Fibroblast of skin of left quadriceps (primary cell): ENCODE measurements at places on chromosomes 11 and 22.

DNA sequence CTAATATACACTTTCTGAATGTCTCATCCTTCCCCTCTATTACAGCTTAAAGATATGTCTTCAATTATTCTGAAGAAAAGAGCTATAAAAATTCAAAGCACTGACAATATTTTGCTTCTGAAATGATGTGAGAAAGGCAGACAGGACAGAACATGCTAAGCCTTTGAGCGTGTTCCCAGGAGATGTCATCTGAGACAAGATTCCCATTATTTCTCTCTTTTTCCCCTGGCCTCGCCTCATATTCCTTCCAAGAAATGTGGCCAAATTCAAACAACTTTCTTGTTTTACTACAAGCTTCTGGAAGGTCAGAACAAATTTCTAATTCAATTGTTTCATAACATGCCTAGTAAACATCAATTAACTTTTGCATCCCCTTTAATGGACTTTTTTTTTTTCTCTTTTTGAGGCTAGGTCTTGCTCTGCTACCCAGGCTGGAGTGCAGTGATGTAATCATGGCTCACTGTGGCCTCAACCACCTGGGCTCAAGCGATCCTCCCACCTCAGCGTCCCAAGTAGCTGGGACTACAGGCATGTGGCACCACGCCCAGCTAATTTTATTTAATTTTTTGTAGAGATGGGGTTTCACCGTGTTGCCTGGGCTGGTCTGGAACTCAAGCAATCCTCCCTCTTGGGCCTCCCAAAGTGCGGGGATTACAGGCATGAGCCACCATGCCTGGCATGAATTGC is 37.1 kb upstream of the NFRKB start:
- DNase-seq, result no peak

- DNase-seq, result no peak
Observed at GRCh38 chr11:98358551-98358950, 662.2 kb upstream of the CNTN5 start.

GRCh38 chr22:50531962-50532674 is 2.3 kb upstream of the TYMP start:
- DNase-seq, result no peak

DNA sequence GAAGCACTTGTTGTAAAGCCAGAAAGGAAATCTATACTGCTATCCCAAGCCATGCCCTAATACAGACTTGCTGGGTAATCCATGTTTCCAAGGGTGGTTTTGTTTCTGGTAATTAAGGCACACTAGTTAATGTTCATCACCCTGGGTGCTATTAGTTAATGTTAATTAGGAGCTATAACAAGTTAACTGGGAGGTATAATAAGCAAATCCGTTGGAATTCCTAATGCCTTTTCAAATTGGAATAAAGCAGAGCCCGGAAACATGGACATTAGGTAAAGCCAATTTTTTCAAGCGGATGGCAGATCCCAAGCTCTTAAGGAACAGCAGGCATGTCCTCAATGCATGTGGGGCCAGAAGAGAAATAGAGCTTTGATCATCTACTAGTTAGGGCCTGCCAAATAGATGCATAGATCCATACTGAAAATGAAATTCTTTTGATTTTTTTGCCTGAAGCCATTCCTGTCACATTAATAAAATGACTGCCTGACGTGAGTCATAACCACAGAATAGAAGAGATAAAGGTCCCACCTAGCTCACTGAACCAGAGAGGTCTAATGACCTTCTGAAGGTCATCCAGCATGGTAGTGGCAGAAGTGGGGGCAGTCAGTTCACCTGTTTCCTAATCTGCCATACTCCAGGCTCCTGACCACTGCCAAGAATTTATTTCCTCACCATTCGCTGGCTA is 28.5 kb upstream of the CCDC34 start:
- no peak for DNase-seq

GRCh38 chr11:68780829-68781228 is 29.5 kb upstream of the TESMIN start:
- no peak for DNase-seq

DNA sequence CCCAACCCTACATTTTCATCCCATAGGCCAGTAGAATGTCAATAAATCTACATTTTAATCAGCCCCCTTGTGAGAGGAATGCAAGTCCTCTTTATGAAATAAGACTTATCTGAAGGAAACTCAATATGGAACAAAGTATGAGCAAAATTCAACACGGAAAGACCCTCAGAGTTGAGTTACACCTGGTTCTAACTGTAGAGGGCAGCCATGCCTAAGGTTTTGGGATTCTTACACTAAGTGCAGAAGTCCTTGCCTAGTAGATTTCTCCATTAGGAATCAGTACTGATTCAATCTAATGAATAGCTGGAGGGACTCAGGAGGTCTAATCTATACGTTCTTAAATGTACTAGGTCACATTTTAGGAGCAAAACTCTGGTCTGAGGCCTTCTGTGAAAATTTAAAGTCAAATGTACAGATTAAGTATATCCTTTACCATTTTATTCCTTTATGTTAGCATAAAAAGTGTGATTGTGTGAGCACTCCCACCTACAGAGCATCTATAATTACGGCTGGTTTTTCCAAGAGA is 904.5 kb downstream of the DLG2 start:
- no peak for DNase-seq

- DNase-seq, result no peak
Observed at GRCh38 chr22:29563652-29564460, 10.3 kb upstream of the THOC5 start.

DNA sequence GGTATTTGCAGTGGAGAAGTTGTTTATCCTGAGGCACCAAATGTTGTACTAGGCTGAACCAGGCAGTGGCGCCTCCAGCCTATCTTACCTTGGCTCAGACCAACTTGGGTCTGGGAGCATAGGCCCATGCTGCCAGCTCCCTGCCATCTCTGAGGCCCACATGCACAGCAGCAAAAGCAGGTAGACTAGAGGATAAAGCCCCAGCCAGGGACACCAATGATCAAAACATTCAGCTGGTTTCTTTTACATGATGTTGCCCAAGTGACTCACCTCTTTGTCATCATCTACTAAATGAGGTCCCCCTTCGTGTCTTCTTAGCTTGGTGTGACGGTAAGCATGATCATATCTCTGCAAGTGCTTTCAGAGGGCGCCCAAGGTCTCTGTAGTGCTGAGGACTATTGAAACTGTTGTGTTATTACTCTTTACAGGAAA is 112.1 kb upstream of the DRD2 start:
- no peak for DNase-seq

DNA sequence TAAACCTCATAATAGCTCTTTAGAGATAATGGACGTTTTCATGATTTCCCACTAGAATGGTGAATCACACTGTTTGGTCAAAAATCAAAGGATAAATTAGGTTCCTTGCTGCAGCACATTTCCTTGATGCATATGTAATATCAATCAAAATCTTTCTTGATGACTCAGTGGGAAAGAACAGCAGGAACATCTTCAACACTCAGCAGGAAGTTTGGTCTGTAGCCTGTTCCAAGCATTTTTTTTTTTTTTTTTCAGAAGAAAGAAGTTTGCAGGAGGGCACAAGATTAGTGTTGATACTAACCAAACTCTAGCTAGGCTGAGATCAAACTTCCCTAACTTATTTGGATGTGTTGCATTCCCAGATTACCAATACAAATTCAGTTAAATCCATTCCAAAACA is 1529.8 kb downstream of the FAM181B start:
- no peak for DNase-seq

DNA sequence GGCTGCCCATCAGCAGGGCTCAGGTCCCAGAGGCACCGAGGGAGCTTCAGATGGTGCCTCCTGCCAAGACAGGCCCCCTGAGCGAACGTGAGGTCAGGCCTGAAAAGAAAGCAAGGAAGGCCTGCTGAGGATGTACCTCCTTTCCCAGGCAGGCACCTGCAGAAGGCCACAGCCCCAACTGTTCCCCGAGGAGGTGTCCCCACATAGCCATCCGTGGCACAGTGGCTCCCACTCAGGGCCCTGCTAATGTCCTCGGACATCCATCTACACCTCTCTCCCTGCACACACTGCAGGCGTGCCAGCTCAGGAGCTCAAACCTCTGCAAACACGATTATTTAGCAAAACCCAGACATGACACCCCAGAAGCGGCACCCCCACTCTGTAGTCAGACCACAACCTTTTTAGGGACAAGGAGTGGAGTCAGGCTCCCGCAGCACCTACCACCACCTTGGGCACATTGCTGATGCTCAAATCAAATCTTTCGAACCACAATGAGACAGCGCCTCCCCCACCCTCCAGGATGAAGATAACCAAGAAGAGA is 36.9 kb downstream of the SHANK2 start:
- no peak for DNase-seq

DNA sequence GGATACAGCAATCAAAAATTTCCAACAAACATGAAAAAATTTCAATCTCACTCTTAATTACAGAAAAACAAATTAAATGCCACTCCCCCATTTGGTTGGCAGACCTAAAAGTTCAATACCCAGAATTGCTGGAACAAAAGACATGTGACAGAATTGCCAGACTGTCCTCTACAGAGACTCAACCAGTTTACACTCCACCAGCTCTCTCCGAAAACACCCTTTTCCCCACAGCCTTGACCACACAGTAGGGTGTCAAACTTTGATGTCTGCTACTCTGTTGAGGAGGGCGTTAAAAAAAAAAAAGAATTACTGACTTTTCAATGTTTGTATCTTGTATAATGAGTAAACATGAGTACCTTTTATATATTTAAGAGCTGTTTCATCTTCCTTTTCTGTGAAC is 44.7 kb upstream of the YPEL1 start:
- no peak for DNase-seq

DNA sequence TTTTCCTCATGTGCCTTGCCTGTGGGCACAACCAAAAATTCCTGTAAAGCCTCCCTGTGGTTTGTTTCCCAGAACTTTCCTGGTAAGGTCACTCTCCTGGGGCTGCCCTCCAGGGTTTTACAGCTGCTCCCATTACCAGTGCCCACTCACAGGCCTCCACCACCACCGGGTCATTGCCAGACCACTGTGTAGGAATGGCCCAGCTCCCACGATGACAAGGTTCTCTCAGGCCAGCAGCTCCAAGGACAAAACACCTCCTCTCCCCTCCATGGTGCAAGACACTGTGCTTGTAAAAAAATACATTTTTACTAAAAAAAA is 96.1 kb upstream of the AKIP1 start:
- DNase-seq, result no peak

GRCh38 chr11:2677127-2677526 is 22.7 kb downstream of the KCNQ1OT1 start:
- no peak for DNase-seq

- DNase-seq, result no peak
Observed at GRCh38 chr22:37333724-37334460, 51.6 kb downstream of the CYTH4 start.

DNA sequence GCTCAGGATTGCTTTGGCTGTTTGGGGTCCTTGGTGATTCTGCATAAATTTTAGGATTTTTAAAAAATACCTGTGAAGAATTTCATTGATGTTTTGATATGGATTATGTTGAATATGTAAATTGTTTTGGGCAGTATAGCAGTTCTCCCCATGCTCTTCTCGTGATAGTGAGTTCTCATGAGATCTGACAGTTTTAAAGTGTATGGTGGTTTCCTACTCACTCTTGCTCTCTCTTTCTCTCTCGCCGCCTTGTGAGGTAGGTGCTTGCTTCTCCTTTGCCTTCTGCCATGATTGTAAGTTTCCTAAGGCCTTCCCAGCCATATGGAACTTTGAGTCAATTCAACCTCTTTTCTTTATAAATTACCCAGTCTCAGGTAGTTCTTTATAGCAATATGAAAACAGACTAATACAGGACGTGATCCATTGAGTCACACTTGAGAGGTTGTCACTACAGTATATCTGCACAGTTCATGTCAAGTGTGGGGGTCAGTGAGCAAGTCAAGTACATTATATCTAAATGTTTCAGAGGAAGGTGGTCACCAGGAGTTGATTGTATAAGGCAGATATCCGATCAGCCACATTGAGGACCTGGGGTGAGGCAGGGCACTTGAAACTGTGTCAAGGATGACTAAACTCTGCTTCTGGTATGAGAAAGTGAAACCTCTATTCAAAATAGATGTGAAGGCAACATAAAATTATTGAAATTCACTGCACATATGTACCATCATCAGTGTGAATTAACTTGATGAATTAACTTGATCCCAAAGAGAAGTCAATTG is 70.7 kb upstream of the CCDC179 start:
- DNase-seq, result no peak
